ENCODE measurements at places on chromosomes 1 and 21.

DNA sequence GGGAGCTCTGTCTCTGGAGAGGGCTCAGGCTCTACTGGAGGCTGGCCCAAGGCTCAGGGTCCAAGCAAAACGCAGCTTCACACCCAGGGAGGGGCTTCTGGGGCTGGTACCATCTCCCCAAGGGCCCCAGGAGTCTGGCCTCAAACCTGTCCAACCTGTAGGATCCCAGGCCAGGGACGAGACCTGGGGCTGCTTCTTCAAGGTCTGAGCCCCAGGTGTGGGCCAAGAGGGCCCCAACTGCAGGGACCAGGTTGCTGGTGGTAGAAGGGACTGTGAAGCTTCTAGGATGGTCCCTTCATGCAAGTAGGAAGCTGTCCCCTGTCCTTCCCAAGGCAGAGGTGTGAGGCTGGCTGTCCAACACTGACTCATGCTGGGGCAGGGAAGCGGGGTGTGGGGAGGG is 7.8 kb upstream of the MMEL1 start:
- DNase-seq, result no peak

DNA sequence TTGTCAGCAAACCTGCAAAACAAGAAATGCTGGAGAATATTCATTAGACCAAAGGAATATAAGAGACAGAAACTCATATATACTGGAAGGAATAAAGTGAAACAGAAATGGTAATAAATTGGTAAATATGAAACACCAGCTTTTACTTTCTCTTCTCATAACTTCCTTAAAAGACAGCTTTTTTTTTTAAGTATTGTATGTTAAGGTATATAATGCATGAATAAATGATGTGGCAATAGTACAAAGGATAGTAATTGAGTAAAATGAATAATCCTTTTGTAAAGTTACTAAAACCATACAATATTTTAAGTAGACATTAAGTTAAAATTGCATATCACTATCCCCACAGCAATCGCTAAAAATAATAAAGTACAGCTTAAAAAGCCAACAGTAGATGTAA is 64.8 kb downstream of the TRIM33 start:
- no peak for DNase-seq

GRCh38 chr21:41245509-41246135 is 71.0 kb upstream of the FAM3B start:
- no peak for DNase-seq

GRCh38 chr1:150912623-150913022 is 13.5 kb upstream of the SETDB1 start:
- DNase-seq, result no peak

GRCh38 chr21:33289199-33289819 is 23.1 kb downstream of the IL10RB start:
- no peak for DNase-seq

GRCh38 chr1:239786464-239786863 is 305.2 kb upstream of the FMN2 start:
- DNase-seq, result no peak

GRCh38 chr1:228141226-228142044 is 1.4 kb downstream of the GUK1 start:
- DNase-seq, result peak; percentile 75

- no peak for DNase-seq
Observed at GRCh38 chr1:19477284-19478249, 7.8 kb downstream of the CAPZB start.

DNA sequence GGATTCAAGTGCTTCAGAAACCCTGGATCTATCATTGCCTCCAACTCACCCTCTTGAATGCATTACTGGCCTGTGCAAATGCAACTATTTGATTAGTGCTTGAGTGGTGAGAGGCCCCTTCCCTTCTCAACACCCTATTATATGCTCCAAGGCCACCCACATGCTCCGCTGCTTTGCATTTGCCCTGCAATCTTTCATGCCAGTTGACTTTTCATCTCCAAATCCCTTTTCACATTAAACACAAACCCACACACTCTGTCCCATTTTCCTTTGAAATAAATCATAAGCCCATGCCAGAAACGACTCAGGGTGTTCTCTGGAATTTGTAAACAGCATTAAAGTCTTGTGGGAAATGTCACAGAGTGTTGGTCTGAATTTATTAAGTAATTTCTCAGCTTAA is 78.9 kb upstream of the CTTNBP2NL start:
- no peak for DNase-seq

DNA sequence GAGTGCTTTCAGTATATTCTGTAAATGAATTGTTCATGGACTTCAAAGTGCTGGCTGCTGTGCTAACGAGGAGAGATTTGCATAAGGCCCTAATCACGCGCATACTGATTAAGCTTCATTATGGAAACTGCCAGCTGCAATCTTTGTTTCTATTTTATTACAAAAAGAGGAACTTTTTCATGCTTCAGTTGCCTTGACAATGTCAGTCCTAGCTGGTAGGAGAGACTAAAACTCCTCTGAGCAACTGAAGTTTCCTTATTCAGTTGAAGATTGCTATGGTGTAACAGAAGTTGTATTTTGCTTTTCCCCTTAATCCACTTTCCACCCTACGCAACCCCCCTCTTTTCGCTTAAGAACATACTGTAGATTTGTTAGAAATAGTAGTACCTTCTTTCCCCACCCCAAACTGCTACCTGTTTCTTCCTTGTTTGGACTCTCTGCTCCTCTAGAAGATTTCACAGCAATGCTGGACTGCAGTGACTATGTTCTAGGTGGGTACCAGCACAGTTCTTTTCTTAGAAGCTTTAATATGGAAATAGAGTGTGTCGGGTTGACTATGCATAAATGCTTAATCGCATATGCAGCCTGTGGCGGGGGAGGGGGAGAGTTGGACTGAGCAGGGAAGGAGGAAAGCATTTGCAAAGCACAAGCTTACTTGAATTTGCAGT is 108.3 kb downstream of the POU2F1 start:
- no peak for DNase-seq

DNA sequence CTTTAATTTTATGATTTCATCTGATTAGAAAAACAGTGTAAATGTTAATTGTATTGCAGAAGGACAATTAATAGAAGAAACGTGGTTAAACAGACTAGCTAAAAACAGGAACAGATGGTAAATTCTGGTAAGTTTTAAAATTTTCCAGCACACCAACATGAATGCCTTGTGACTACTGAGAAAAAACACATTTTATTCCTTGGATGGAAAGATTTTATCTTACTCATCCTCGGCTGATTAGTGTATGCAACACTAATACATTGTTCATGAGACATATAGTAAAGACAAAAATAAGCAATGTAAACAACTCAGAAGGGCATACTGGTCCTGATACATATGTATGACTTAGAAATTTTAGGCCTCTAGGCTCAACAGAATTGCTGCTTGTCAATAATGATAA is 4.9 kb upstream of the AK5 start:
- peak; percentile 8 for DNase-seq

GRCh38 chr1:226532553-226532952 is 16.0 kb upstream of the STUM start:
- DNase-seq, result no peak

DNA sequence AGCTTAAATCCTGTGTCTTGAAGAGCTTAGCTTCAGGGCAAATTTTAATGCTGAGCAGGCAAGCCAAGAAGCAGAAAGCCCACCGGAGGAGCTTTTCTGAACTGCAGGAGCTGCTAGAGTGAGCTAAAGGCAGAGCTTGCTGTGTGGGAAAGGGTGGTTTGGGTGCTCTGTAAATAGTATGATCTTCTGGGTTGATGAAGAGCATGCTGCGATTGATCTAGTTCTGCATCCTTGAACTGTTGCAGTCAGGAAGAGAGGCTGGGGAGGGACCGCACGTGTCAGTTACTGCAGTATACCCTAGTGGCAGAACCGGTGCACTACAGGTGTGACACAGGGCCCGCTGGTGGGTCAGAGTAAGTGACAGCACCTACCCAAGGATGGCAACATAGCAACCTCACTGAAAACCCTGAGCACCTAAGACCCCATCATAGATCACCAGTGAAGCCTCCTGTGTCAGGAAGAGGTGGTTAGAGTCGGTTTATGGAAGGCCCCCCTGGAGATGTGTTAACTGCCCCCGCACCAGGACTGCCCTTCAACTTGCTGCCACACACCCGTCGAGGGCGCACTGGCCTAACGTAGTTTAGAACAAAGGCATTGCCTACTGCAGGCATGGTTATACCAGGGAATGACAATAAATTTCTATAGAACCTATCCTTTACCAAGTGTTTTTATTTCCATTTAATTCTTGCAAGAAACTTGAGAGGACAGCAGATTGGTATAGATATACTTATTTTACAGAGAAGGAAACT is 146.0 kb upstream of the KIAA0040 start:
- DNase-seq, result peak; percentile 12

- peak; percentile 80 for DNase-seq
Observed at GRCh38 chr21:45102391-45102932, 28.1 kb downstream of the ADARB1 start.

GRCh38 chr1:160061369-160062229 is 8.4 kb downstream of the KCNJ10 start:
- no peak for DNase-seq

GRCh38 chr1:159492575-159493323 is 43.1 kb downstream of the OR10J5 start:
- DNase-seq, result peak; percentile 71

- DNase-seq, result no peak
Observed at GRCh38 chr1:6325482-6325881, 64.6 kb upstream of the GPR153 start.

GRCh38 chr1:12166834-12167492 is at the start of gene TNFRSF1B:
TSS of gene TNFRSF1B (plus strand) at chr1:12166991. CDS start at chr1:12167092, 101 bp downstream.
- peak; percentile 65 for DNase-seq

DNA sequence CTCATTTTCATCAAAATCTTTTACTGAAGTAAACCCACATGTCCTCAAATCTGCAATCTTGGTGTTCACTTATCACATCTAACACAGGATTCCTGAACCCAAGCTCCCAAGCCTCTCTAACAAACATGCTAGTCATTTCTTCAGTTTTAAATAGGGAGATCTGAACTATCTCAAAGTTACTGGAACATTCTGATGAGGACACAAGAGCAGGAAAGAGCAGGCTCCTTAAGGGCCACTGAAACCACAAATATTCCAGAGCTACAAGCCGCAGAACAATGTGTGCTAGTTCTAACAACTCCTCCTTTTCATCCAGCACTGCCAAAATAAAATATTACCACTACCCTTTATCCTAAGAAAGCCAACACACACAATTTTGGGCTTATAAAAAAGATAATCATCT is 38.9 kb downstream of the WARS2 start:
- peak; percentile 75 for DNase-seq

- DNase-seq, result peak; percentile 12
Observed at GRCh38 chr21:41731081-41731480, 35.8 kb downstream of the RIPK4 start.

DNA sequence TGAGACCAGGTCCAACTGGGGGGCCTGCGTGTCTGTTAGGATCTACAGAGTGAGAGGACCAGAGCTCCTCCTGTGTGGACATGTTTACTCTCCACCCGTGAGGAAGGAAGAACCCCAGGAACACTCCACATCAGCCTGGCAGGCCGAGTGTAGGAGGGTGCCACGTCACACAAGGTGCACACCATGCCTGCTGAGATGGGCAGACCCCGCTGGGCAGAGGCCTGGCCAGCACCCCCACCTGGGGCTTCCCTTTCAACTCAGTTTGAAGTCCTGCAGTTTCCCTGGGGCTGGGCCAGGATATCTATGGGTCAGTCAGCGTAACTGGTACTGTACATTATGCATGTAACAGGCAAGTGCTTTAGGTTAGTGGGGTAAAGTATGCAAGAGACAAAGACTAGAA is 30.1 kb upstream of the PCBP3 start:
- DNase-seq, result no peak

DNA sequence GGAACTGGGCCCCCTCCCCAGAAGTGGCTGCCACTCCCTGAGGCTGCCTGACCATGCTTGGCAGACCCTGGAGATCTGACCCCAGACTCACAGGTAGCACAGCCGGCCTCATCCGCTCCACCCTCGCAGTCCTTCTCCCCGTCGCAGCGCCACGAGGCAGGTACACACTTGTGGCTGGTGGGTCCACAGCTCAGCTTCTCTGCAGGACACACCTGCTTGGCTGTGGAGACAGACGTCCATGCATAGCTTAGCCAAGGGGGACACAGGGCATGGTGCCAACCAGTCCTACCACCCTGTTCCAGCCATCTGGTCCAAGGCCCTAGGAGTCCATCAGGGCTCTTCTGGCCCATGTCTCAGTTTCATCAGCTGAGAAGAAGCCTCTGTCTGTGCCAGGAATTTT is 42.2 kb upstream of the MAGOH start:
- no peak for DNase-seq

GRCh38 chr21:30101967-30102366 is 64.6 kb downstream of the CLDN17 start:
- no peak for DNase-seq

GRCh38 chr1:39646232-39647081 is 7.0 kb upstream of the HEYL start:
- peak; percentile 64 for DNase-seq

GRCh38 chr1:94698759-94699502 is 121.2 kb upstream of the SLC44A3 start:
- peak; percentile 71 for DNase-seq

DNA sequence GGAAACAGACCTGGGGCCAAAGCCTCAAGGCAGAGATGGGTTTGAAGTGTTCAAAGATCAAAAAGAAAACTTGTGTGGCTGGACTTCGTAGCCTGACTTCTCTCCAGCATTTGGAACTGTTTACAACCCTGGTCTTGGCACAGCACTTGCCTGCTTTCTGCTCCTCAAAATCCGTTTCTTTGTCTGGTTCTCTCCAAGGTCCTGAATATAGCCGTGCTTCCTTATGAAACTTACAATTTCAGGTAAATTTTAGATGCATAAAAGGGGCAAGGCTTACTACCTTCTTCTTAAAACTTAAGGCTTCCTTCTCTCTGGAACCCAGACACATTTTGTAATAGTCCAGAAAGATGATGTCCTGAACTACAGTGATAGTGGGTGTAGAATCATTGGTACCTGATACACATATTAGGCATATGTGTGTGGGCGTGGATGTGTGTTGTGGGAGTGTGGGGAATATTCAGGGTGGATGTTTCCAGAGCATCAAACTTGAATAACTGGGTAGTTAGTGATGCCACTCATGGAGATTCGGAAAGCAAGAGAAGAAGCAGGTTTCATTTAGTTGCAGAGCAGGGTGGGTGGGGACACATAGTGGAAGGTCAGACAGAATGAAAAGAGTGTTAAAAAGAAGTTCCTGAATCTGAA is 26.4 kb upstream of the FAM78B start:
- no peak for DNase-seq

- no peak for DNase-seq
Observed at GRCh38 chr21:16634515-16634914, 878.3 kb upstream of the CXADR start.

GRCh38 chr1:60692031-60692430 is 390.3 kb upstream of the NFIA start:
- no peak for DNase-seq

DNA sequence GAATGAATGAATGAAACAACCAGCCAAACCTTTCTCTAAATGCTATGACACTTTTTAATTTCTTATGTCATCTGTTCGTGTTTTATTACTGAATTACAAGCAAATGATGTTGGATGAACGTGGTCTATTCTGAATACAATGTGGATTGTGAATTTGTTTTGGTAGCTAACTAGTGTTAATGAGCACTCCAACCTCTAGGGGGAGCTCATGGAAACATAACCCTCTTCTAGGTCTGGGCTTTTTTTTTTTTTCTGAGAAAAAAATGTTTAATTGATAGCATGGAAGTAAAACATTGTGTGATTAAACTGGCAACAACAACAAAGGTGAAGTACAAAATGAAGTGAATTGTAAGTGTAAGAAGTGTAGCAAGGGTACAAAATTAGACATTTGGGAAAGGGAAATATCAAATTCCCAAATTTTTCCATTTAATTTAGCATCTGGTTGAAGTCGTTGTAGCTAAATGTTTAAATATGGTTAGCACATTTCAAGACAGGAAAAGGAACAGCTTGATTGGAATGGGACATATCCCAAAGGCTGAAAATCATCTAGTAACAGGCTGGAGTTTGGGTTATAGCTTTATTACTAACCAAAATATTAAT is 42.6 kb upstream of the PTGS2 start:
- DNase-seq, result peak; percentile 65

GRCh38 chr1:234976861-234977680 is 151.6 kb downstream of the TOMM20 start:
- no peak for DNase-seq

Measured in GM23248 (cell line).